ENCODE measurements at places on chromosomes 5 and 9.

DNA sequence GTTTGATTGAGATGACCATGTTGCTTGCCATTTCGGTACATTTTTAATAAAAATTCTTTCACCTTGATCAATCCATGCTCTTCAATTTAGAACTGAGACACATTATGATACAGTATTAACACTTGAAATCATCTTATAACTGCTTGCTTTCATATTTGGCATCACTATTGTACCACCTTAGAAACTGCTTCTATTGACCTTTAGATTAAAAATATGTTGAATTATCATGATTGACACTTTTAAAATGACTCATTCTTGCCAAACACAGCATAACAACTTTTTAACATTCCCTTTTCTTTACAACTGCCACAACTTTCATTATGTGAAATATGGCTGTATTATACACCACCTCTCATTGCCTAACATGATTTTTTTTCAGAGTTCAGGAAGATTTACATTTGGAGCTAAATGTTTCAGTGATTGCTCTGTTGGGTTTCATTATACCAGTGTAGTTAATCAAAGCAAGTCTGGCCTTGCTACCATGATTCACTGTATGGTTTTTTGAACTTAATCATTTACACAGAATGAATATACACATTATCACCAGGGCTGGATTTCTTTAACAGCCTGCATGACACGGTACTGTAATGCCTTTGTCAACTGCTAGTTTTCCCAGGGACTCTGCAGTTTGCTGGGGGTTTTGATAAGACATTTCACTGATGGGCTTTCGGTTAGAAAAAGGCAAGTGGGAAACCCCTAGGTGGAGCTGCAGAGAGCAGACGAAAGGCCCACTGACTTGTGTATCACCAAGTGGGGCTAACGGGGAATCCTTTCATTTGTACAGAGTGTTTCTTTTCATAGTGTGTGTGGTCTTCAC, 93.6 kb upstream of the TLE4 start:
- no peak for DNase-seq

DNA sequence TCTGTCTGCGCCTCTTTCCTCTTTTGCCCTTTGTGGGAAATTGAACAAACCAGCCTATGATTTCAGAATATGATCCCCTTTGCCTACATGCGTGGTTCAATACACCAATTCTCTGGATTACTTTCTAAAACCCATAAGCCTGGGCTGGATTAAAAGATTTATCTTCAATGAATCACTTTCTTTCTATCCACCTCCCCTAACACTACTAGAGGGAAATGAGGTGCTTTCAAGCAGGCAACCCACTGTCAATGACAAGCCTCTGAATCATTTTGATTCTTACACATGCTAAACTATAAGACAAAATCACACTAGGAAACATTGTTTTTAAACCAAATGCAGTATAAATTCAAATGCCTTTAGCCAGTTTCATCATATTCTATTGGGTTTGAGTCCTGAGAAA, 257.5 kb downstream of the AGTPBP1 start:
- no peak for DNase-seq

DNA sequence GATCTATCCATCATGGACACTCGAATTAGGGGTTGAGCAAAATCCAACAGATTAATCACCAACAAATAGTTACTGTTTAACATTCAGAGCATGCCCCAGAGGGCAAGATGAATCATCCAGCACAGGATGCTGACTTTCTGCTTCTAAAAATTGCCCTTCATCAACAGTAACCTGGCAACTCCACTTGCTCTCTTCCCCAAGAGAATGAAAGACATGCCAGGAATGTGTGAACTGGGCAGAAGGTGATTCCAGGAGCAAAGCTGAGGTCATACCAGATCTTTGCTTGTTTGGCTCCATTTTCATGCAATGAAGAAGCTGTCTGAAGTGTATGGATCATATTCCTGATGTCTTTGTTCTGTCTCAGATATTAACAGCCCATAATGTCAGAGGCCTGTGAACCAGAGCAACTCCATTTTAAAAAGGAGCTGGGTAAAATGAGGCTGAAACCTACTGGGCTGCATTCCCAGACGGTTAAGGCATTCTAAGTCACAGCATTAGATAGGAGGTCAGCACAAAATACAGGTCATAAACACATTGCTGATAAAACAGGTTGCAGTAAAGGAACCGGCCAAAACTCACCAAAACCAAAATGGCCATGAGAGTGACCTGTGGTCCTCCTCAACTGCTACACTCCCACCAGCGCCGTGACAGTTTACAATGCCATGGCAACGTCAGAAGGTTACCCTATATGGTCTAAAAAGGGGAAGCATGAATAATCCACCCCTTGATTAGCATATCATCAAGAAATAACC, 2.5 kb upstream of the ZNF367 start:
- peak; percentile 67 for DNase-seq

DNA sequence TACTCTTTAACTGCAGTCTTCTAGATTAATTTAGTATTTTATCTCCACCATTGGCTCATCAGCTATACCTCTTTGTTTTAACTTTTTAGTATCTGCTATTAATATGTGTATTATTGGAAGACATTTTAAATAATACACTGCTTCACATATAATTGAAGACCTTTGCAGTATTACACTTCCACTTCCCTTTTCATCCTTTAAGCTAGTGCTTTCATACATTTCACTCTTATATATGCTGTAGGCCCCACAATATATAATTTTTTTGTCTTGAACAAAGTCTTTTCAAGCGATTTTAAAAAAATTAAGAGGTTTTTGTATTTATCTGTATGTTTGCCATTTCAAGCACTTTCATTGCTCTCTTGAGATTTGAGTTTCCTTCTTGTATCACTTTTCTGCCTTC, 8.6 kb upstream of the LPCAT1 start:
- no peak for DNase-seq

DNA sequence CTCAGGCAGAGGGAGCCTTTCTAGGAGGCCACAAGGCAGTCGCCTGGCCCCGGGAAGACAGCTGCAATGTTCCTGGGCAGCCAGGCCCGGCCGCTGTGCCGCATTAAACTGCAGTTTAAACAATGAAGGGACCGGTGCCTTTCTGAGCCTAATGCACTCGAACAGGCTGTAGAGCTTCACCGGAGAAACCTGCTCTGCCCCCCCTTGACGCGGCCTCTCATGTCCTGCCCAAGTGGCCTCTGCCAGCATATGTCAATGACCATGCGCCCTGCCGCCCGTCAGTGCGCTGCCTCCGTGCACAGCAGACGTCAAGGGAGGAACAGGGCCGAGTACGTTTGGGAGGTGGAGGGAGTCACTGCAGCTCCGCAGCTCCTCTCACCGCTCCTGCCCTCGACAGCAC, 38.4 kb upstream of the BARHL1 start:
- DNase-seq, result no peak

Data from suppressor macrophage treated with lipopolysaccharide for 4 hours (primary cell).